Fibroblast of skin of right quadriceps (primary cell): ENCODE measurements at places on chromosomes 11 and 22.

- no peak for DNase-seq
Observed at GRCh38 chr11:82899957-82900276, 313 bp downstream of the PRCP start.

DNA sequence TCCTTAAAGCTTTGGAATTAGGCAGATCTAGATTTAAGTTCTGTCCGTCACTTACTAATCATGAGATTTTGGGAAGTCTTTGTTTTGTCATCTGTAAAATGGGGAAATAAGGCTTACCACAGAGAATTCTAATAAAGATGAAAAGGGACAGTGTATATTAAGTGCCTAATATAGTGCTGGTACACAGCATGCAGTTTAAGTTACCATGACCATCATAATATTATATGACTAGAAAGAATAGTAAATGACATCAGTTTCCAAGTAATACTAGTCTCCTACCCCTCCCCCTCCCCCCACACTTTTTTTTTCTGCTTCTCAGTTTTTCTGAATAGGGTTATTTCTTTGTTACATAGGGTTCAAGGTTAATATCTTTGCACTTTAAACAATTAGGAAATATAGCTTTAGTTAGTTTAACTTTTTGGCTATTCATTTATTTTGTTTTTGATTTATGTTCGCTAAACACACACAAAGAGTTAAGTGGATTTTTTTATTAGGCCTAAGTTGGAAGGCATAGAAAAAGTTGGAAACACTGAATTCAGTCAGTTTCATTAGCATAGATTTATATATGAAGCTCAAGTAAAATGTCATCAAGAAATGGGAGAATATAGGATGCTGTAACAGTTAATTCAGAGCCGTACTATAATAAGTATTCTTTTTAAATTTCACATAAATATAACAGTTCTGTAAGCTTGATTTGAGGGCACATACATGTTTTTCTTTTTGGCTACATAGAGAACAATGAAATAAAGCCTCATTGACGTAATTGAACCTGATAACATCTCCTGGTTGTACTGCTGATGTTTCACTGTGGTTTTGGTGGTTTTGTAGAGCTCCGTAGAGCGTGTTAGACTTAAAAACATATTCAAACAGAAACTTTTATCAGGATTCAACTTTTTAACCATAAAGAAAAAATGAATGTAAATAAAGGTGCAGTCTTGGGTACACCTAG is 121.2 kb downstream of the PDE3B start:
- DNase-seq = peak; percentile 3

DNA sequence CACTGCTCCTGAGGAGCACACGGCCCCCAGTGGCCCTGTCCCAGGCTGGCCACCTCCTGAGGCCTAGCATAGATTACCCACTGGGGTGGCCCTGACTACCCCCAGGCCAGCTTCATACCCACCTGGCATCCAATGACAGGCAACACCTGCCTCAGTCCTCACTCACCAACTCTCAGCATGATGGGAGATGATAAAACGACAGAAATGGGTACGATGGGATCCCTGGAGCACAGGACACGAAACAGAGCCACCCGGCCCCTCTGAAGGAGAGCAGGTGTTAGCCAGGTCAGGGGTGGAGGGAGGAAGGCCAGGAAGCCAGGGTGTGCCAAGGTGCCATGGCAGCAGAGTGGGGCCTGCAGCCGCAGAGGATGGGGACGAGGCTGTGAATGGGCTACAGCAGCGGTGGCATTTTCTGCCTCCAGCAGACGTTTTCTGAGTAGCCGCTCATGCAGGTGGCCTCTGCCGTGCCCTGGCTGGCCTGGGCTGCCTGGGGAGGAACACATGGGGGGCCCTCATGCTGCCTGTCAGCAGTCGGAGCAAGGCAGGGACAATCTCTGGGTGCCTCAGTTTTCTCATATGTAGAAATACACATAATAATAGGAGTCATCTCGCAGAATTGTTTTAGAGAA is 50.2 kb upstream of the FGF3 start:
- DNase-seq = no peak

- no peak for DNase-seq
Observed at GRCh38 chr11:132564091-132564885, 968.0 kb downstream of the OPCML start.

- peak; percentile 10 for DNase-seq
Observed at GRCh38 chr11:6022956-6023355, 7.6 kb downstream of the OR56A1 start.

- DNase-seq = no peak
Observed at GRCh38 chr11:47331454-47332302, 20.8 kb downstream of the MYBPC3 start.

- peak; percentile 38 for DNase-seq
Observed at GRCh38 chr11:16881074-16881709, 133.0 kb downstream of the PLEKHA7 start.

DNA sequence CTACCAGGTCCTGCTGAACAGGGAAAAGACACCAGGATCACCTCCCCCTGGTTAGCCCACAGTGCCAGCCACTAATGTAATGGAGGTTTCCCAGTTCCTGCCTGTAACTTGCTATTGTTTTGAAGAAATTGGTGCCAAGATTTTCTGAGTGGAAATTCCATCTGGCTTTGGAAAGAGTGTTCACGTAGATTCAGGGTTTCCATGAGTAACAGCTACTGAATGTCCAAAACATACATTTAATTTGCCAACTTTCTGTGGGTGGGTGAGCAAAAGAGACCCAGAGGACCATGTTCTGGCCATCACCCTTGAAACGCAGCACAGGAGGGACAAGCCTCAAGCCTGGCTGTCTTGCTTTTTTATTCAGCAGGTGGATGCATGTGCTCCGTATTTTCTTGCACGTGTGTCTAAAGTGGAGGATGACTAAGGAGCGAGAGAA is 8.8 kb upstream of the DKK3 start:
- peak; percentile 71 for DNase-seq

DNA sequence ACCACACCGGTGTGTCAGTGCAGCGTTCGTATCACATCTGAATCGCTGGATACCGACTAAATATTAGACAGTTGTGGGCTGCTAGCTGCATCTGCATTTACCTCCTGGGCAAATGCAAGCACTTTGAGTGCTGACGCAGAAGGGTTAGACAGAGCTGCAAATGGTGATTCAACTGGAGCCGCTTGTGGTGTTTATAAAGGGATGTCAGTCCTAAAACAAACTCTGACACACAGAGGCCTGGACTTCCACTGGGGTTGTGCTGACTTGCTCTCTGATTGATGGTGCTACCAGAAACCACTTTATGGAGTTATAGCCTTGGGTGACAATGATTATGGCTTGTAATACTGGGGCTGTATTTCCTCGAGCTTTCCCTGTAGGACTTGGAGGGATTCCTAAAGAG is 374.4 kb downstream of the NTM start:
- peak; percentile 77 for DNase-seq

- no peak for DNase-seq
Observed at GRCh38 chr11:83006877-83007330, 64.8 kb downstream of the RAB30 start.

- DNase-seq = no peak
Observed at GRCh38 chr22:23147617-23148387, 2.5 kb downstream of the RAB36 start.

- no peak for DNase-seq
Observed at GRCh38 chr11:64044730-64045393, 9.1 kb downstream of the FLRT1 start.

DNA sequence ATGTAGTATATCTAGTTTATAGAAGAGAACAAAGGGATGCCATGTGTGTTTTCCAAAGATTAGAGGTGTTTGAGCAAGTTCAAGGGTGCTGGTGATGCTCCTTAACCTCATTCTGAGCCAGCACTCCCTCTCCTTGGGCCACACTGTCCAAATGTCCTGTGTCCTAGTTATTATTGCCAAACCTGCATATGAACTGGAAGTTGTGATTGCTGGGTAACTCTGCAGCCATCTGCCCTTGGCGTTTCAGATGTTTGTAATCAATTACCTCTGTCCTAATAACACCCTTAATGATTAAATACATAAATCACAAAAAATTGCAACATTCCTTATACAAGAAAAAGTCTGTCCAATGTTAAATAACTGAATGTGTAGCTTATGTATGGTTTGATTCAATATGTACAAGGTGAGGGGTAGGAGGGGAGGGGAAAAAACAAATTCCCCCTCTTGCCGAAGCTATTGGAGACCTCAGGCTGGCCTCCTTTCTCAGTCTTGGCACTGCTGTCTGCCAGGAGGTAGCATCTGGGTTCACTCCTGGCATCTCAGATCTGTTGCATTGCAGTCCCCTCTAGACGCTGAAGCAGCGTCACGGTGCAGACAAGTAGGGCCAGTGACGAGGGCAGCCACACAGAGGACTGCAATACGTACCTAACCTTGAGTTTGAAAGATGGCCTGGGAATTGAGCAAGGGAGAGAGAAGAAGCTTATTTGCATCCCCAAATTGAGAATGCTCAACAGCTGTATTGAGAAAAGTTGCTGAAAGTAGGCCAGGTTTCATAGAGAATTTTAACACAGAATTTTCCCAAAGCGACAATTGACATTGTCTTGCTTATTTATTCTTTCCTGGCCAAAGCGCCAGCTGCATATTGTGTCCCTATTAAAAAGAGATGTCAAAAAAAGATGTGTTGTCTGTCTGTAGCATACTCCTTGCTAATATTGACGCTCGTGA is 89.6 kb upstream of the ARHGAP32 start:
- no peak for DNase-seq

GRCh38 chr11:108220721-108221336 is 1.6 kb downstream of the NPAT start:
- DNase-seq = no peak

DNA sequence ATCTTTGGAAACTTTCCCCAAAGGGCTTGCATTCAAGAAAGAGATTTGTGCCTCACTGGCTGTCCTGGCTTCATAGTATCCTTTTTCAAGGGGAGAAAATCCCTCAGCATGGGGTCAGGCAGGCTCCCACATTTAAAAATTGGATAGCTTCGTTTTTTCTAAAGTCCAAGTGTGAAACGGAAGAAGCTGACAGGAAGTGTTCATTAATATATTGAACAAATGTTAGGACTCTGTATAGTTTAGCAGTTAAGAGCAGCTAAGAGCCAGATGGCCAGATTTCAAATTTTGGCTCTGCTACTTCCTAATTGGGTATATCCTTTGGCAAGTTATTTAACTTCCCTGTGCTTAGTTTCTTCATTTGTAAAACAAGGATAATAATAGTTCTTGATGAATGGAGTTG is 354.9 kb upstream of the FAT3 start:
- no peak for DNase-seq

- no peak for DNase-seq
Observed at GRCh38 chr22:36010090-36010489, 18.5 kb downstream of the RBFOX2 start.

DNA sequence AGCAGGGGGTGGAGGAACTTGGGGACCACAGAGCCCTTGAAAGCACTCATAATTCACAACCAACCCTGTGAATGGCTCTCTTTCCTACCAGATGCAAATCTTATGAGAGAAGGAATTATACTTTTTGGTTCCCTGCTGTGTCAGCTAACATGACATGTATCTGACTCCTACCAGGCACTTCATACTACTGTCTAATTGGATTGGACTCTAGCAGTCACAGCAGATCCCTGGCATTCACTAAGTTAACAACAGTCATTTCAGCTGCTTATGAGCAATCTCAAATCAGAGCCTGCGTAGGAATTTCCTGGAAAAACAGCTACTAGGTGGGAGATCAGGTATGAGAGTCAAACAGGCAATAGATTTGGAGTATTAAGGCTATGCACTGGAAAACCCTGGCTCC is 11.1 kb upstream of the ENDOD1 start:
- no peak for DNase-seq
